ENCODE measurements at places on chromosomes 13 and 19. TPM values are rescaled to one million over a fixed set of nuclear protein-coding genes. Genes with fewer than 3 reads are reported as not detected.
A peak's percentile ranks its signal among the peaks of the same experiment; 100 is the strongest.

Gene OBI1
- polyA plus RNA-seq, result 8.2 TPM

GRCh38 chr19:2170219-2170618, 6.5 kb downstream of the DOT1L start:
- no peak for DNase-seq

Gene TNFRSF19
- 0.21 TPM for polyA plus RNA-seq

- no peak for DNase-seq
Measured at GRCh38 chr19:3765121-3765520, 2.6 kb downstream of the MRPL54 start.

GRCh38 chr13:99626461-99627082, 125.3 kb downstream of the TM9SF2 start:
- no peak for DNase-seq

DNA sequence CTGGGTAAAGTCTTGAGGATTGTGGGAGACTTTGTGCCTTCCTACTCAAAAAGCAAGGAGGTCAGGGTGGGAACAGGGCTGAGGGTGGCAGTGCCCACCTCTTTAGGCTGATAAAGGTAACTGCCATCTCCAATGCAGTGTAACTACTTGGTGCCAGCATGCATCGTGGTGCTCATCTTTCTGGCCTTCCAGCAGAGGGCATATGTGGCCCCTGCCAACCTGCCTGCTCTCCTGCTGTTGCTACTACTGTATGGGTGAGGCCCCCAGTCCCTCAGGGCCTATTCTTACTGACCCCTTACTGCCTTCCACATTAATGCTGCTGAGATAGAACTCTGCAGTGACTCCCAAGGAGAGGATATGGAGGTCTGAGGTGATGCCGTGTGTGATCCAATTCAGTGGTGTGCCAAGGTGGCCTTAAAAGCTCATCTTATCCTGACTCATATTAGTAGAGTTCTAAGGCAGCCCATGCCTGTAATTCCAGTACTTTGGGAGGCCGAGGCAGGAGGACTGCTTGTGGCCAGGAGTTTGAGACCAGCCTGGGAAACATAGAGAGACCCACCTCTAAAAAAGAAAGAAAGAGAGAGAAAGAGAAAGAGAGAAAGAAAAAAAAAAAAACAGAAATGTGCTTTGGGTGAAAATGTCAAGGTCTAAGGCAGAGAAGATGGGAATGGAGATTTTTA, 9.7 kb upstream of the ARHGAP45 start:
- peak; percentile 83 for DNase-seq

GRCh38 chr13:99312493-99312883, 5.3 kb upstream of the GPR183 start:
- DNase-seq, result no peak

DNA sequence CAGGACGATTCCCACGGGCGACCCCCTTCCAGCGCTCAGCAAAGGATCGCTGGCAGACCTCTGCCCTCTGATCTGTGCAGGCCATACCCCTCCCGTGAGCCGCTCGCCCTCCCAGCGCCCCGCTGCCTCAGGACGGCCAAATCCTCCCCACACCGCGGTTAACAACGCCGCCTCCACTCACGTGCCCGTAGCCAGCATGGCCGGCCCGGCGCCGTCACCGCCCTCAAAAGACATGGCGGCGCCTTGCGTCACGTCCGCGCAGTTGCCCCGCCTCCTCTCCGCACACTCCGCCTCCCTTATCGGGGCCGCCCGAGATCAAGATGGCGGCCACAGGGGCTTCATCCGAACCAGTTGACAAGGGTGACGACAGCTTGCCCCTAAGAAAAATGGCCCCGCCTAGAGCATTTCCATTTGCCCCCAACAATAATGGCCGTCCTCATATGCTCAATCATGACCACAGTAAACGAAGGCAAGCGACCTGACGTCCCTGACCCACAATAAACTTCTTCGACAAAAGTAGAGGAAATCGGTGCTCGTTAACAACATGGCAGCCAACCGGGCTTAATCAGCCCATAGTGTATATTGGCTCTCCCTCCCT, 634 bp downstream of the AKT1S1 start:
- peak; percentile 98 for DNase-seq

GRCh38 chr19:33396701-33397535, 23.4 kb downstream of the CEBPG start:
- DNase-seq, result peak; percentile 60

Gene OR7C1
- polyA plus RNA-seq, result 0.03 TPM

Gene LPAR6
- 1.9 TPM for polyA plus RNA-seq

Measured in GM23338 (cell line).